ENCODE measurements at places on chromosomes 5 and 9. TPM values are rescaled to one million over a fixed set of nuclear protein-coding genes. Genes with fewer than 3 reads are reported as not detected.

TSSK1B gene
- total RNA-seq, result under 0.01 TPM

DNA sequence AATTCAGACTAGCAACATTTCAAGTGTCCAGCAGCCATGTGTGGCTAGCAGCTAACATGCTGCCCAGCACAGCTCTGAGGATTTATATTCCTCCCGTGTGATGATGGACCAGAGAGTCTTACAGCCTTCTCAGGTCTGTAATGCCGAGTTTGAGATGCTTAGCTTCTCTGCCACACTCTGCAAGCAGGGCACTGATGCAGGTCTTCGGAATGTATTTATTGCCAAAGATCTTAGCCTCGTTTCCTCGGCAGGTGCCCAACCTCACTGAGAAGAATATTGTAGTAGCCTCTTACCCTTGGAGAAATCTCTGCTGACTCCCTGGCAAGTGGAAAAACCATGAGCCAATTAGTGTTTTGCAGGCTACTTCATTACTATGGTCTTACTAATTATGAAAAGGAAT lies 3.7 kb upstream of the RAI14 start:
- DNase-seq, result no peak

GRCh38 chr5:98767581-98767980 lies 5.9 kb upstream of the RGMB start:
- DNase-seq, result no peak

- no peak for DNase-seq
Observed at GRCh38 chr9:70438341-70438928, 24.0 kb upstream of the KLF9 start.

GRCh38 chr5:90142541-90142940 lies 267.0 kb downstream of the CETN3 start:
- no peak for DNase-seq

Measured in frontal cortex (tissue), 4 donors.